ENCODE measurements at places on chromosomes 4 and X.

DNA sequence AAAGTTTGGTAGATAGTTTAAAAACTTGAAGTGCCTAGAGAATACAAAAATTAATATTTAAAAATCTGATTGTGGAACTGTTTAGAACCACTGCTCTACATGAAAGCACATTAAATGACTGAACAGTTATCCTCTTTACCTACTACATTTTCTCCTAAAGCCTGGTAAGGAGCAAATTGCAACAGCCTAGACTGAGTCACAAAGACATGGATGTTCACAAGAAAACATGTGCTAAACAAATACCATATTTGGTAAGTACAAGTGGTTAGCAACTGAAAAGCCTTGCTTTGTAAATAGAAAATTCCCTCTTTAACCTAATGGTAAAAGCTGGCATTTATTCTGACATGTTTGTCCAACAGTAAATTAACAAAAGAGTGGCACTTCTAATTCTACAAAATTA, 203.1 kb downstream of the FBXO8 start:
- no peak for DNase-seq

DNA sequence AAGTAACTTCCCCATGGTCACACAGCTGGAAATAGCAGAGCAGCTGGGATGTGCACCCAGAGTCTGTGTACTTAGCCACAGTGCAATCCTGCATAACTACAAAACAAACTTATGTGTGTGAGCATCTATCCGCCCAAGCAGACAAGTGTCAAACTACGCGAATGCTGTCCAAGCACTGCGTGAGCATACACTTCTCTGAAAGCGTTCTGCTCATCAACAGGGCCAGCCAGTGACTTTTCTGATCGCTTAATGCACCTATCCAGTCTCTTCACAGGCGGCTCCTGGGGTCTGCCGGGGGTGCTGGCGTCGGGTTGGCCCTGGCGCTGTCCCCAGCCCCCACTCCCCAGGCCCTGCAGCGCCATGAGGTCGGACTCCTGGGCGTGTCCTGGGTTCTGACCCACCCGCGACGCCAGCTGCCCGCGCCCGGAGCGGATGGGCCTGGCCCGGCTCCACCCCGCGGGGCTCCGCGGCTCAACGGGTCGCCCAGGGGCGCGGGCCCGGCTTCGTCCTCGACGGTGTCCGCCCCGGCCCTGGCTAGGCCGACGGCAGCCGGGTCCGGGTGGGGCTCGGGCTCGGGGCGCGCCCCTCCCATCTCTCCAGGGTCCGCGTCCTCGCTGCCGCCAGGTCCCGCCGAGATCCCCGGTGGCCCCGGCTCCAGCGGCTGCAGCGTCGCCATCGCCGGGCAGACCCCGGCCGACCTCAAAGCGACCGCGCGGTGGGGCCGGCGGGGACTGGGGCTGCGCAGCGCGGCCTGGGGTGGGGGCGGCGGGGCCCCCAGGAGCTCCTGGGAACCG, 1.3 kb upstream of the ZNF141 start:
- no peak for DNase-seq

- DNase-seq: no peak
Observed at GRCh38 chrX:26050099-26050498, 88.0 kb upstream of the MAGEB18 start.

- no peak for DNase-seq
Observed at GRCh38 chrX:148984238-148984637, 483.8 kb downstream of the AFF2 start.

GRCh38 chr4:184032091-184032490, 127.0 kb downstream of the STOX2 start:
- no peak for DNase-seq

- no peak for DNase-seq
Observed at GRCh38 chrX:82087699-82088098, 885.8 kb downstream of the SH3BGRL start.

GRCh38 chr4:119872371-119873016, 194.2 kb downstream of the MAD2L1 start:
- DNase-seq: no peak

- DNase-seq: no peak
Observed at GRCh38 chrX:119753639-119754257, 4.6 kb upstream of the SOWAHD start.

DNA sequence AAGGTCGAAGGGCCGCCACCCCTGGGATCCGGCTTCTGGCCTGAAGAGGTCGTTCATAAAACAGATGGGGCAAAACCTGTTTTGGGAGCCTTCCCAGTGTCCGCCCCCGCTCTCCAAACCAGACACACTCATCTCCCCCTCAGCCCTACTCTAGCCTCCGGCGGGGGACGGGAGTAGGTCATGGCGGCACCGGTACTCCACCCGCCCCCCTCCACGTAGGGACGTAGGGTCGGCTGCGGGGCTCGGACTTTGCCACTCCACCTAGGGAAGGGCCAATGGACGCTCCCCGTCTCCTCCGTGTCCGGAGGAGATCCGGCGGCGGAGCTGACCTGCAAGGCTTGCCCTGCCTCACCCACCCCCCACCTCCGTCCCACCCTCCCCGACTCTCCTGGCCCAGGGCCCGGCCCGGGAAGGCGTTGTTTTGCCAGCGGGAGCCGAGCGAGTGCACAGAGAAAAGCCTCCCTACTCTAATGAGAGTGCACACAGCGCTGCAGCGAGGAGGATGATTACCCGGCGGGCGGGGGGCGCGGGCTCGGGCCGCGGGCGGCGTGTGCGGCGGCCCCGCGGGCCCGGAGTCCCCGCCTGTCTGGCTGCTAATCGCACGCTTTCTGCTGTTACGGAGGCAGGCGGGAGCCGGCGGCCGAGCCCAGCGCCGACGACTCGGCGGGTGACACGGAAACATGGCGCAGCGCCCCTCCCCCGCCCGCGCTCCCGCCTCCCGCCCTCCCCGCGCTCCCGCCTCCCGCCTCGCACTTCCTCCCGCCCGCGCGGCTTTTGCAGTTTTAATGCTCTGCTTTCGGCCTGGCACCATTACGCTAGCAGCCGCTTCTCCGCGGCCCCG, 8.3 kb upstream of the BCOR start:
- DNase-seq: no peak

DNA sequence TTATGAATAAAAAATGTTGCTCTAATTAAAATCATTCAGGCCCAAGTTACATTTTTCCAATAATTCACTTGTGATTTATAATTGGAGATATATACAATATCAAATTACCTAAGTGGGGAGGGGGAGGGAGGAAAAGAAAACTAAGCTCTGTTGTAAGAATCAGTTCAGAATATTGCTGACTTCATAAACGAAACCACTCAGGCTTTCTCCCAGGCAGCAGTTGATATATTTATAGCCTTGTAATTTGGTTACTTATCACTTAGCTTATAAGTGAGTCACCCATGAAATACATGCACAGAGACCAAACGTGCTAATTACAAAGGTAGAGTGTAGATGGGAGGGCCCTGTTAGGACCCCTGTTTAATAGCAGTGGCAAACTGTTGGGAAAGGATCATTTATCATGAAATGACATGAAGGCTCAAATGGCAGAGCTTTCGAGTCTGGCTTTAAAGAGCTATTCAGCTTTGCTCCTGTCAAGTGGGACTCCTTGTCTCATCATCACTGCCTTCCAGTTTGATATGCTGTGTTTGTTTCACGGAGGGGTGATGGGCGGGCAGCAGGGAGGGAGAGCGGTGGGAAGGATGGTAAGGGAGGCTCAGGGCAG, 105.6 kb upstream of the PGRMC2 start:
- DNase-seq: no peak

DNA sequence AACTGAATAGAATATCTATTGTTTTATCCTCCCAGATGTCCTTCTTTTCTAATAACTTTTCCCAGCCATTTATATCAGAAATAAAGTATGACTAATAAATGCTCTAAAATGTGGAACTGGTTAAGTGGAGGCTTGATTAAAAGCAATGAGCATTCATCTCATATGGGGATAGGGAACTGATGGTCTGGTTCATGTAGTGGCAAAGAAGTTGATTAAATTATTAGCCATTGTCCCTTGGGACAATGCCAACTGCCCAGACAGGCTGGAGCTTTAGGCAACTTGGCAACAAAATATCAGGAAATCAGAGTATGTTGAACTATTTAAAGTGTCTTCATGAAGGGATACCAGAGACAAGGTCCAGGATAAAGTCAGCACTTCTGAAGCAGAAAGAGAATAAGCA, 24.2 kb downstream of the TRO start:
- DNase-seq: no peak

DNA sequence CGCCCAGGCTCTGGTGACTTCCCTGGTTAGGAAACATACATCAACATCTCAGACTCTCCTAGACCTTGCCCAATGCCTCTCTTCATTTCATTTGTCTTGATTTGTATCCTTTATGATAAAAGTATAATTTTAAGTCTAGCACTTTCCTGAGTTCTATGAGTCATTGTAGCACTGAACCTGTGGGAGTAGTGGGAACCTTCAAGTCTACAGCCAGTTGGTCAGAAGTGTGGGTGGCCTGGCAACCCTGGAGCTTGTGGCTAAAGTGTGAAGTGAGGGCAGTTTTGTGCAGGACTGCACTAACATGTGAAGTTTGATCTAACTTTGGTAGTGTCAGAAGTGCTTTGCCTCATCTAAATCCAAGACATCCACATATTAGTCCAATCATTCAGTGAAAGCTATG, 259.3 kb upstream of the IGFBP7 start:
- DNase-seq: no peak

DNA sequence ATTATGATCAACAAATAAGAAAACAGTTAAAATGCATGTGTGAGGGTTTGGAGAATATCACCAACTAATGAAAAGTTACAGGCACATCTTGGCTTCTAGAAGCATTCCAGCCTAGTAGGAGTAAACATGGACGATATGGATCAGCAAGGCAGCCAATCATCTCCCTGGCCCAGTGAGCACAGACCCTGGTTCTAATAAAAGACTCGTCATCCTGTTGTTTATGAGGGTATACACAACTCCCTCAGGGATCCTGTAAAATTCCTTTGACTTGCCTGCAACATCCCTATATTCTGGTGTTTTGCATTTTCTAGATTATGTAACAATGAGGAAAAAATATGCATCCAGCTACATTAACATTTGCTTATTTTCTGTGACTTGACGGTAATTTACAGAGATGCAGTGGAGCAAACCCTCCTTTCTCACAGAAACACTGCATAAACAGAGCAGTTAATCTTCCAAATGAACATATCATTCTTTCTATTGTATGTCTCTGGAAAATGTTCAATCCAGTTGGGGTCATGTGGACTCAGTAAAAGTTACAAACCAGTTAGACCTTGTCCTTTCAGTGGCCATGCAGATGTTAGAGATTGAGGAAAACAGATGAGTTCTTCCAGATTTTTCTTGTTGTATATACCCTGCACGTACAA, 88.9 kb upstream of the NDP start:
- no peak for DNase-seq

DNA sequence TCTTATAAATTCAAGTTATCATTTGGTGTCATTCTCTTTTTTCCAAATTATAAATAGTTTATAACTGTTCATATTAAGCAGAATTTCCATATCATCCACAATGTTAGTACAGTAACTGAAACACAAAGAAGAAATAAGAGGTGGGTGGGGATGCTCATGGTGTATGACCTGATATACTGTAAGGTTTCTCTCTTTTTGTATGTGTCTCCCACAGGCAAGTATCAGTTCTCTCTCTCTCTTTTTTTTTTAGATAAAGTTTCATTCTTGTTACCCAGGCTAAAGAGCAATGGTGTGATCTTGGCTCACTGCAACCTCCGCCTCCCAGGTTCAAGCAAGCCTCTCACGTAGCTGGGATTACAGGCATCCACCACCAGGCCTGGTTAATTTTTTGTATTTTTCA, 43.7 kb upstream of the UGT2A3 start:
- DNase-seq: no peak

DNA sequence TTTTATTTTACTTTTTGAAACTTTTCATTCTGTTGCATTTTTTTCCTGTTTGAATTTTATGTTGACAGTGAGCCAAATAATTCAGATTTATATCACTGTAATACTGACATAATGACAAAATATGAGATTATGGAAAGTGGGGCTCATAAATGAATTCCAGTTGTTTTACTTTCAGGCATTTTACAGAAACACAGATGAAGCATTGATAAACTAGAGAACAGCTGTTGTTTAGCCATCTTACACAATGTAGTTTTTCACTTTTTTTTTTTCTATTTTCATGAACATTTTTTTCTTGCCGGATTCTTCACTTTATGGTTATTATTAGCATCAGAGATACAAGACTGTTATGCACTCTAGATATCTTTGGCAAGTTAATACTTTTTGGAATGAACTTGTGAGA, 91.7 kb upstream of the PAQR3 start:
- DNase-seq: no peak

- no peak for DNase-seq
Observed at GRCh38 chrX:125132274-125132673, 187.4 kb upstream of the TEX13C start.

GRCh38 chrX:103073467-103073866, 9.5 kb upstream of the BEX1 start:
- DNase-seq: no peak

DNA sequence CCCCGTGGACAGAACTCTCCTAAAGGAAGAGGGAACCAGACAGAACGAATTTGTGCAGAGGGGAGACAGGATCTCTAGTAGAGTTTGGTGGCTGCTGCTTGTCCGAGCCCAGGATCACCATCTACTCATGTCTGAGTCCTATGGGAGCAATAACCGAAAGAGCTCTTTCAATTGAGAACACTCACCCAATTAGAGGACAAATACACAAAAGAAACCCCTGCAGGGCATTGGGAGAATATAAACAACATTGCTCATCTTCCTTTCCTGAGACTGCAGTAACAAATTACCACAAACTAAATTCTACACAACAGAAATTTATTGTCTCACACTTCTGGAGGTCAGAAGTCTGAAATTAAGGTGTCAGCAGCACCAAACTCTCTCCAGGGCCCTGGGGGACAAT, 65.6 kb downstream of the SPINK2 start:
- no peak for DNase-seq

- no peak for DNase-seq
Observed at GRCh38 chrX:11739776-11740175, 18.3 kb upstream of the MSL3 start.

- no peak for DNase-seq
Observed at GRCh38 chr4:26899991-26900390, 39.4 kb downstream of the STIM2 start.

DNA sequence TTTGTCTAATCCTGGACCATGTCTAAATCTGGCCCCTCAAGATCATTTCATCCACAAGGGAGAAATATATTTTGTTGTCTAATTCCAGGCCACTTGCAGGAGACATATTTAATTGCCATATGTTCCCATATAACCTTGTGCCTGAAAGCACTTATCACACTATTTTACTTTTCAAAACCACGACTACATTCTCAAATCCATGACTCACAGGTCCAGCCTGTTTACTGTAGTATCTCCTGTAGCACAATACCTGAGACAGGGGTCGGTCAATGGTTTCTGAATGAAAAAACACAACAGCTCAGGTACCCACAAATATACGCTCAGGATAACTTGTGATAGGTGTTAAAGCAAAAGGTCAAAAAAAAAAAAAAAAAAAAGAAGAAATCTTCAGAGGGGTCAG, 60.9 kb downstream of the SEC24D start:
- no peak for DNase-seq

- DNase-seq: no peak
Observed at GRCh38 chr4:83151651-83152050, 37.1 kb upstream of the PLAC8 start.

DNA sequence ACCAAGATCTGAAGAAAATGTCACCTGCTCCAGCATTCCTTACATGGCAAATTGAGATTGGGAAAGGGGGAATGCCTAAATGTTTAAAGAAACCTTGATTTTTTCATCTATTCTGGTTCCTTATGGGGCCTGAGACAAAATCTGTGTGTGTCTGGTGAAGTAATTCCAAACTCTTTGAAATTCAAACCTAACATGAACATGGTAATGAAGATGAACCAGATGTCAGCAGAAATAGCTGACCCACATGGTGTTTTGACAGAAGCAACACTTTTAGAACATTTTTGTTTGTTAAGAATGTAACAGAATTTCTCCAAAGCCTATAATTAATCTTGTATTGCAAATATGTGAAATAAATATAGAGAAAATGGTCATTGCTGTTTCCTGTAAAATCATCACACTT, 133.0 kb downstream of the PARM1 start:
- no peak for DNase-seq

Data from bone marrow (tissue), 2 donors.